Activated CD4-positive, alpha-beta T cell treated with anti-CD3 and anti-CD28 coated beads, Interleukin-2, amount 50 U/mL, for 48 hours (primary cell): ENCODE measurements at places on chromosomes 3 and 15.
A peak's percentile ranks its signal among the peaks of the same experiment; 100 is the strongest.

DNA sequence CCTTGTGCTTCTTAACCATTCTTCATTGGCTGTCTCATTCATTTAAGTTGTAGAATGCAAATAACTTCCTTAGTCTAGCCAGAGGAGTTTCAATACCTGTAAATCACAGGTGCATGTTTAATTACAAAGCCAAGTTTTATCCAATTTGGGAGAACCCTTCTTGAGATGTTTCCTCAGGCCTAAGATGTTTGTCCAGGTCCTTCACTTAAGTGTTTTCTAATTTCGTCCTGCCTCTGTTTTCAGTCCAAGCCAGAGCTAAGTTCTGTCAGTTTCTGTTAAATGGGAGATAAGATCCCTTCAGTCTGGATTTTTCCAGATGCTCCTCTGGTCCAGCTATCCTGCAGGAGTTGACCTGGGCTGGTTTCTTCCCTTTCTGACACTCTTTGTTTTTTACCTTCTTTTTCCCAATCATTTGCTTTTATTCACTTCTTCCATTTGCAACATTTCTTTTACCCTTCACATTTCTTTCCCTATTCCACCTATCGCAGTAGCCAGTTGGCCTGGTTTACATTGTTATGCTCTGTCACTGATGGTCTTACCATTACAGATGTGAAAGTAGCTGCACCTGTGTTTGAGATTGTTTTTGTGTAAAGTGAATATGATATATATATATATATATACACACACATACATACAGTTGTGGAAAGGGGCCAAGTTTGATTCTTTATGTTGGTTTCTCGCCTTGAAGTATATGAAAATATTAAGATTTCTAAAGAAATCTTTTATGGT, 34.5 kb downstream of the EIF2AK4 start:
- DNase-seq, result no peak

DNA sequence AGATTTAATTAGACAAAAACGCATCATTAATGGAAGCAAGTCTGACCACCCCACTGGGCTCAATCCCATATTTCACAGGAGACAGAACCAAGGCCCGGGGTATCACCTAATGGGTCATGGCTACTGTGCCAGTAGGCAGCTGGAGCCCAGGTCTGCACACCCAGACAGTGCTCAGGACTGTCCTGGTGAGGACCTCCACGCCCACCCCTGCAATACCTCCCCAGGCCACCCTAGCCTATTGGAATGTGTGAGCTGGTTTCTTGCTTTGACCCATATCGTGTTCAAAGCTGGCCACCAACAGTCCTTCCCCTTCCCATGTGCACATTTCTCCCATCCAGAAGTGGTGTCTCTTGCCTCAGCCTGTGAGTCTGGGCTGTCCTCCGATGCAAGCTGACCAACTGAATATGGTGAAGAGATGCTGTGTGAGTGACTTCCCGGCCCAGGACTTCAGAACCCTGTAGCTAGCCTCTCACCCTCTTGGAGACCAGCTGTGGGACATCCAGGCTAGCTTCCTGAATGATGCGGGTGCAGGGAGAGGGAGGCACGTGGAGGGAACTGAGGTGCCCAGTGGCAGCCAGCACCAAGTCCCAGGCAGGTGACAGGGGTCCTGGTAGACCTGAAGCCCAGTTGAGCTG, 19.1 kb downstream of the SLC6A20 start:
- no peak for DNase-seq

DNA sequence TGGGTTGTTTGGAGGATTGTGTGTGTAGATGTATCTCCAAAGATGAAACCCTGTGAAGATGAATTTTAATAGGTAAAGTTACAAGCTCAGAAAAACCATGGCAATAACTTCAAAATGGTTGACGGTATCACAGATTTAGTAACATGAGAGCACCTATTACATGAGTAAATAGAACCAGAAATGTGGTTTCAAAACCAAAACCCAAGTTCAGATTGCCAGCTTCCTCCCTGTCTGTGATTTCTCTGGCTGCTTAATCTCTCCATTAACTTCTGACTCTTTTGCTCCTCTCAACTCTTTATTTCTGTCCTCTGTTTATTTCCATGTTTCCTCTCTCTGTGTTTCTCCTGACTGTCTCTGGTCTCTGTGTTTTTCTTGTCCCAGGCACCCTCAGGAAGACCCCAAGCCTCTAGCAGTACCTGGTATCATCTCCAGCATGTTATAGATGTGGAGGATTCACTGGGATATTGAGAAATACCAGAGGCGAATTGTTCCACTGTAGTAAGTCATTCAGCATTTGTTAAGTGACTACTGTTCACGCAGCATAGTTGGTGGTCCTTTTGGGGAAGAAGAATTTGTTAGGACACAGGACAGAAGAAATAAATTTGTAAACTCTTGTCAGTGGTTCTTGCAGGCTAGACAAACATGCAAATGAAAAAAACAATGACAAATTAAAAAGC, 138.8 kb downstream of the BBX start:
- no peak for DNase-seq

- no peak for DNase-seq
Measured at GRCh38 chr3:164080208-164080607, 998.1 kb downstream of the SI start.

DNA sequence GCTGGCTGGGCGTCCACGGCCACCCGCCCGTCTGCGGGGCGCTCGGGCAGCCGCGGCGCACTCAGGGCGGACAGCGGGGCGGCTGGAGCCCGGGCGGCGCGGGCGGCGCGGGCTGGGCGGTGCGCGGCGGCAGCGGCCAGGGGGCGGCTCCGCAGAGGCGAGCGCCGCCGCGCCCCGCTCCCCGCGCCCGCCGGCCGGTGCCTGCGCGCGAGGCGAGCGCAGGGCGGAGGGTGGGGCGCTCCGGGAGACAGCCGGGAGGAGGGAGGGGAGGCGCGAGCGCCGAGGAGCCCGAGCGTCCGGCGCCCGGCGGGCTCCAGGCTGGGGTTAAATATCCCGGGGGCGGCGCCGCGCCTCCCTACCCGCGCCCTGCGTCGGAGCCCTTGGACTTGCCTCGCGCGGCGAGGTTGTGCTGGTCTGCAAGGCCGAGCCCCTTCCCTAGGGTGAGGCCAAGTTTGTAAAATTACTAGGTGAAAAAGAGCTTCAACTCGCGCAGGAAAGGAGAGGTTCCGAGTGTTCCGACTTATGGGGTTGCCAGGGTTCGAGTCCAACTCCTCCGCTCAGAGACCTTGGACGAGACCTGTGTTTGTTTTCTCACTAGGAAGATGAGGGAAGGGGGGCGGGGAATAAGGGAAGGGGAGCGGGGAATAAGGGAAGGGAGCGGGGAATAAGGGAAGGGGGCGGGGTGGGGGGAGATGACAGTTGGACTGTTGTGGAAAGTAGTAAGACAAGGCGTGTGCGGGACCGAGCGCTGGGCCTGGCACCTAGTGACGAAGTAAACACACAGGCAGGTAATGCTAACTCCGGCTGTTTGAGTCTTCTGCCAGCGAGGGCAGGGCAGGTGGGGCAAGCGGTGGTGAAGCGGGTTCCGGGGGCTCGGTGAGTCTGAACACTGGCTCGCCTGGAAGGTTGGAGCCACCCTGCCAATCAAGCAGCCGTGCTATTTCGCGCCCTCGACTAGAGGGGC, at the start of gene TNFAIP8L3:
TNFAIP8L3 (minus strand) TSS at position 301 of the 964 bp plus-strand sequence. CDS start 311 bp downstream, outside the sequence.
- no peak for DNase-seq

DNA sequence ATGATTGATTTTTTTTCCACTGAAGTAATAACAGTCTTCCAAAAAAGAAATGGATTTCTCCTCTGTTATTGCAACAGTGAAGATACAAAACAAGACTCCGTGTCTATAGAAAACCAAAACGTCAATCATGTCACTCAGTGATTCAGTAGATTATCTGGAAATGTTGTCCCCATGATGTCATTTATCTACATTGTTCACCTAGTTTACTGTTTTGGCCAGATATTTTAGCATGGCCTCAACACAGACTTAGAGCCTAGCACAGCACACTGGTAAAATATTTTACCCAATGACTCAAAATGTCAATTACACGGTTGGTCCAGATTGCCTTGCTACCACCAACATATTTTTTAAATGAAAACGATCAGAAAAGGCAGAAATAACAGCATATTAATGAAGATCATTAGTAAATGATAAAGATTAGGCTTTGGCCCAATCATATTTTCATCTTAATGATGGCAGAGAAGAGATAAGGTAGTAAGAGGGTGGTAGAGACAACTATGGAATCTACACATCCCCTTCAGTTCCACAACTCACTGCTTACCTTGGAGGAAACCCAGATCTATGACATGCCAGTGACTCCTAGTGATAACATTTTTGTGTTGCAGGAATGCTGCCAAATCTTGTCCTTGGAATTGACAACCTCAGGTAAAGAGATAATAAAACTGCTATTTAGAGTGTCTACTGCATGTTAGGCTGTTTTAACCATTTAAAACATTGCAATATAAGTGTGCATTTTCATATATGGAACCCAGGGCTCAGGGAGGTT, 347.7 kb upstream of the ARPP21 start:
- no peak for DNase-seq

GRCh38 chr3:126102530-126102951, 18.6 kb upstream of the SLC41A3 start:
- DNase-seq, result no peak

- DNase-seq, result no peak
Measured at GRCh38 chr3:142580061-142580423, 1.5 kb upstream of the ATR start.

- DNase-seq, result peak; percentile 55
Measured at GRCh38 chr3:3799173-3800079, at the start of gene LRRN1. Gene LRRN1 (plus strand): TSS chr3:3799431. CDS start chr3:3844642, 45,211 bp downstream.

DNA sequence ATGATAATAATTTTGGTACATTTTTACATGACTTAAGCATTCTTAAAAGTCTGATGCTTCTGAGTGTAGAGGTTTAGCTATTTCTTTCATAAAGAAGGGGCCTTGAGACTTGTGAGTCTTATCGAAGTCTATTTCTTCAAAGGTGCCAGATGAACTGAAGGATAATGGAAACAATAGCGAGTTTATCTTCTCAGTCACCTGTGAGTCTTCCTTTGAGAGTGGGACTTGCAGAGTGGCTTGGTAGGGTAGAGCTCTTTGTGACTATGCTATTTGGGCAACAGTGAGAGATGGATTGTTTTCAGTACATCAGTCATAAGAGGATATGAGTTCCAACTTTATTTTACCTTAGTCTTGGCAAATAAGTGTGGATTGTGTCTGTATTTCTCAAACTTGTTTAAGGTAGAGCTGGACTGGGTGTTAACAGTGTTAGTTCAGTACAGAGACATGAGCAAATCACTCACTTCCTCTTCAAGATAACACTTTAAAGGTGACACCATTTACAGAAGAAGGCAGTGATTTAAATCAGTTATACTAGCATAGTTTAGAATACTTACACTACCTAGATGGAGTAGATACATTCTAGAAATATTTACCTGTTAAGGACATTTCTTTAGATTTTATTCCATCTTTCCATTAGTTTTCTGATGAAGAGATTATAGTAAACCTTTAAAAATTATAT, 3.2 kb downstream of the AKAP13 start:
- no peak for DNase-seq

DNA sequence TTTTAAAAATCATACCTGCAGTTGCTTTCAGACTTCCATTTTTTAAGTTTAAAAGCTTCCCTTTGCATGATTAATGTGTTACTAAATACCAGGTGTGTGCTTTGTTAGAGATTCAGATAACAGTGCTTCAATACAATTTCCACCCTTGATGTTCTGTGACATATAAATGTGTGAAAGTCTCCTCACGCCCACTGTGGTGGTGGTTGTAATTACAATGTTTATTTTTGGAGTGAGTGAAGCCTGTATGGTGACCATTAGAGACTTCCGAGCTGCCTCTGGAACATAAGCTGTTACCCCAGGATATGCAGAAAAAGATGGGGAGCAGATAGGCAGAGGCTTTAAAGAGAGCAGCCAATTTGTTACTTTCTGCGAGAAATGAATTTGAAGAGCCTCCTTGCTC, 57.2 kb downstream of the P3H2 start:
- DNase-seq, result no peak

- DNase-seq, result no peak
Measured at GRCh38 chr3:10247679-10248183, 528 bp upstream of the TATDN2 start.

GRCh38 chr15:47041301-47041700, 676.0 kb upstream of the SEMA6D start:
- no peak for DNase-seq

- no peak for DNase-seq
Measured at GRCh38 chr3:188568736-188569135, 414.8 kb downstream of the LPP start.

- DNase-seq, result no peak
Measured at GRCh38 chr3:16415911-16416476, 97.5 kb downstream of the RFTN1 start.

DNA sequence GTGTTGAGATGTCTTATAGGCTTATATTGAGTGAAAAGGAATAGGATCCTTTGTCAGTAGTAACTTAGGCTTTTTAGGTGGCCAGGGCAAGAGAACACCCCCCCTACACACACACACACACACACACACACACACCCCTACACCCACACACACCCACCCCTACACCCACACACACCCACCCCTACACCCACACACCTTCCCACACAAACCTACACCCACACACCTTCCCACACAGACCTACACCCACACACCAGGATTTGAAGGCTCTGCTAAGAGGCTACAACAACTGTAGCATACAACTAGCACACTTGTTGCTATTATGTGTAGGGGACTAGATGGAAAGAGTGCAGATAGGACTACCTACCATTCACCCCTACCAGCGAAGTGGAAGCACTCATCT, 172.6 kb downstream of the PGPEP1L start:
- DNase-seq, result no peak

GRCh38 chr3:157179365-157179803, 19.4 kb upstream of the CCNL1 start:
- DNase-seq, result no peak

DNA sequence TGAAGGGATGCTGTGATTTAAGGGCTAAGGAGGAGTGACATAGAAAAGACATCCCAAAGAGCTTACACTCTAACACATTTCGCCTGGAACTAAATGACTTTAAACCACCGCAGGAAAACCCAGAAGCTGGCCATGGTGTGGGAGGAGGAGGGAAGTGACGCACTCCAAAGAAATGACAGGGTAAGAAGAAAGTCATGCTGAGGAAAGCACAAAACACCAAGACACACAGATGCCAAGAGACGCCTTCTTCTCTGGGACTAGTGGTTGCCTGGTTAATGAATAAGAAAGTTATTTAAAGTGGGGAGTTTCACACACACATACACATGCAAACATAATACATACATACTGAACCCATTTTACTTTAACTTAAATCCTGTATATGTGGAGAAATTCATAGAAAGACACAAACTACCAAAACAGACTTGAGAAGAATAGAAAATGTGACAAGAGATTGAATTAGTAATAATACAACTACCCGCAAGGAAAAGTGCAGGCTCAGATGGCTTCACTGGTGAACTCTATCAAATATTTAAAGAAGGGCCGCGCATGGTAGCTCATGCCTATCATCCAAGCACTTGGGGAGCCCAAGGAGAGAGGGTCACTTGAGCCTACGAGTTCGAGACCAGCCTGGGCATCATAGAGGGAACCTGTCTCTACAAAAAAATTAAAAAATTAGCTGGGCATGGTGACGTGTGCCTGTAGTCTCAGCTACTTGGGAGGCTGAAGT, 125.5 kb downstream of the NSMCE3 start:
- DNase-seq, result no peak

DNA sequence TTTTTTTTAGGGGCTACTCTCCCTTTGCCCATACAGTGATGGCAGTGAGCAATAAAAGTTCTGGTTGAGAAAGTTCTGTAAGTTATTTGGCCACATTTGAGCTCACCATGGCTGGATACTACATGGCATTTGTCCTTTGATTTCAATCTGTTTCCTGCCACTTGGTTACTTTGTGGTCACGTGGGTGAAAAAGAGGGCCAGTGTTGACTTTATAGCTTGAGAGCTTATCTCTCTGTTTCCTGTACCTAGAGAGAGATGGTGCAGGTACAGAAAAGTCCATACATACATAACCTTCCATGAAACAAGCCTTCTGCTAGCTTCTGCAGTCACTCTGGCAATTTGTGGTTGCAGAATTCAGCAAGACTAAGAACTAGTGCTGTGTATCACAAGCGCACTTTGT, 23.4 kb upstream of the MECOM start:
- DNase-seq, result no peak
